ENCODE measurements at places on chromosomes 2 and 18. TPM values are rescaled to one million over a fixed set of nuclear protein-coding genes. Genes with fewer than 3 reads are reported as not detected.

Gene PDK1
- total RNA-seq: 22.0 TPM

Gene HOXD3
- not detected for total RNA-seq

Gene CNGA3
- total RNA-seq: 7.6 TPM

Gene STAT4
- total RNA-seq: 0.74 TPM

Gene ARHGEF33
- 1.1 TPM for total RNA-seq

Gene HAUS1
- total RNA-seq: 32.2 TPM

Data from glutamatergic neuron (in vitro differentiated cells).